ENCODE measurements at places on chromosomes 11 and 22.

DNA sequence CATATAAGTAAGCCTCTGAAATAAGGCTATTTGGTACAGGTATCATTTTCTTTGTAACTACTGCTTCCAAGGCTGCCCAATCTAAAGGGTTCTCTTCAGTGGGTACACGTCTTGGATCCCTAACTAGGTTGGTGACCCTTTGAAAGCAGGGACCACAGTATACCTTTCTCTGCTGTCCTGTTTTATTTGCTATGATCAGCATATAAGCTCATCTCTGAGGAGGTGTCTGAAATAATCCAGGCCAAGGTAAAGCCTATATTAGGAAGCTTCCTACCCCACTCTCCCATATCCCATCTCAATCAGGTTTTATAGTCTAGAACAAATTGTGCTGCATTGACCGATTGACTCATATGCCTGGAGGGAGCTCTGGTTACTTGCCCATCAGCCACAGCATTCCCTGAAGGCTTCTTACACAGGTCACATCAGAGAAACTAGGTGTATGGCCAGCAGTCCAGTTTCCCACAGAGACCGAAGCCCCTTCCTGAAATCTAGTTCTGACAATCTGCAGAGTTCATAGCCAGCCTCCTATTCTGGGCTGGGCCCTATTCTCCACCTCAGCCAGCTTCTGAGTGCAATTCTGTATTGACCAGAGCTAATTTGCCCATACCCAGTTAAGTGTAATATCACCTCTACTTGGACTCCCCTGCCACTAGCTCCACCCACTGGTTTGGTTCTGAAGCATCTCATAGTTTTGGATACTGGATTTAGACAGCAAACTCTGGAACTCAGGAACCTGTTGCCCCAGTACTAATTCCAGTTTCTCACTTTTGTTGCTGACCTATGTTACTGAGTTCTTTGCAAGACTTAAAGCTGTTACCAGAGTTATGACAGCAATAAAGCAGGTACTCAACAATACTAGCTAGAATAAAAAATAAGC lies 62.1 kb upstream of the ARHGAP20 start:
- DNase-seq = no peak

DNA sequence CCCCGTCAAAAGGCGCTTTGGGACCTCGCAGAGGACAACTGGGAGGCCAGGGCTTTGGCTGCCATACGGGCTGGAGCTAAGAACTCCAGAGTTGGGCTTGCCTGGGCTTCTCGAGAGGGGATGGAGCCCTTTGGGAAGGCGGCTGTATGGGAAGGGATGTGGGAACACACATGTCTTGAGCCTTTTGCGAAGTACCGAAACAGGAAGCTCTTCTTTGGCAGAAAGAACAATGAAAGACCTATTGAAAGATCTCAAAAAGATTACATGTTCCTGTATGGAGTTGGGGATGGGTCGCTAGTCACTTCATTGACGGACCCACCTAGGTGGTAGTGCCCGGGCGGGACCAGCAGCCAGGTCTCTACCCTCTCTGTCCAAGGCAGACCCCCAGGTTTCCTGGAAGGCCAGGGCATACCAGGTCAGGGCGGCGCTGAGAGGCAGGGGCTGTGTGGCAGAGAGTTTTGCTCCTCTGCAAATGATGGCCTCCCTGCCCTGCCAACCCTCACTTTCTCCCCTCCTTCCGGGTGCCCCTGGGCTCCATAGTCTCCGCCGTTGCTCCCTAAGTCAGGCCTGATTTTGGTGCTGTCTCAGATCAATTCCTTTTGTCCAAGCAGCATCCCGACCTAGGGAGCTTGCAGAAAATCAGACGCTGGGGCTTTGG lies 1.0 kb downstream of the ST14 start:
- DNase-seq = no peak

DNA sequence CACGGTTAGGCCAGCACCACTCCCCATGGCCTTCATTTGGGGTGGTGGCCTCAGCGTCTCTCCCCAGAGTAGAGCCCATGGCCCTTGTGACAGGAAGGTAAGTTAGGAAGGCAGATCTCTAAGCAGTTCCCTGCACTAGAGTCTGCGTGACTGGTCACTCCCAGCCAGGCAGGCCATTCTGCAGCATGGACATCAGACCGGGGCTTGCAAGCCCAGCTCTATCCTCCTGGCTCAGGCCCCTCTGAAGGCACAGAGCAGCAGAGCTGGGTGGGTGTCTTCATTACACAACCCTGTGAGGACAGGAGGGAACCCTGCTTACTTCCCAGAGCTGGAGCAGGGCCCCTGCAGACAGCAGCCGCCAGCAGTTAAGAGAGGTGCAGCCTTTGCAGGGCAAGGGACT lies 77.3 kb downstream of the PIWIL3 start:
- no peak for DNase-seq

- no peak for DNase-seq
Observed at GRCh38 chr22:40216041-40216756, 38.5 kb downstream of the TNRC6B start.

DNA sequence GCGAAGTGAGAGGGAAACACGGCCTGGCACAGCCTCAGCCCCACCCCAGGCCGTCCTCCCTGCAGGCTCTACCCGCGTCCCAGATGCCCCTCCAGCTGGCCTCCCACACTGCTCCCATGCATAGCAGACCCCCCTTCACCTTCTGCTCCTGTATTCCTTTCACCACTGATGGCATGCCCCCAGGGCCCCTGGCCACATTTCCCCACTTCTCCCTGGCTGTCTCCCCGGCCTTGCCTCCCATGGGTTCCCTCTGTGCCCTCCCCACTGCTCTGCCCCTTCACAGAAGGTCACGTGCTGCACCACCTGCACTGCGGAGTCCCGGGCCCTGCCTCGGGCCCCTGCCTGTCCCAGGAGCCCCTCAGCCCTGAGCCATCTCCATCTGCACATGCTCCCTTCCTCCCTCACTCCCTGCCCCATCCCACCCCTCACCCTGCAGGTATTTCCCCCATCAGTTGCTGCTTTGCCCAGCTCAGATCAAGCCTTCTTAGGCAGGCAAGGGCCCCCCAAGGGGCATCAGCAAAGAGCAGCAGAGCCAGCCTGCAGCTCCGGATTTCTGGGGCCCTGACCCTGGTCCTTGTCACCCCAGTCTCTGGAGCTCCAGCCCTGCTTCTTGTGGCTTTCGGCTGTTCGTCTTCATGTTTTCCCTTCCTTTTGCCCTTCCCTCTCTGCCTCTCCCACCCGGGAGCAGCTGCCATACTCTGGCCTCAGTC lies 46.4 kb downstream of the GAB4 start:
- no peak for DNase-seq

DNA sequence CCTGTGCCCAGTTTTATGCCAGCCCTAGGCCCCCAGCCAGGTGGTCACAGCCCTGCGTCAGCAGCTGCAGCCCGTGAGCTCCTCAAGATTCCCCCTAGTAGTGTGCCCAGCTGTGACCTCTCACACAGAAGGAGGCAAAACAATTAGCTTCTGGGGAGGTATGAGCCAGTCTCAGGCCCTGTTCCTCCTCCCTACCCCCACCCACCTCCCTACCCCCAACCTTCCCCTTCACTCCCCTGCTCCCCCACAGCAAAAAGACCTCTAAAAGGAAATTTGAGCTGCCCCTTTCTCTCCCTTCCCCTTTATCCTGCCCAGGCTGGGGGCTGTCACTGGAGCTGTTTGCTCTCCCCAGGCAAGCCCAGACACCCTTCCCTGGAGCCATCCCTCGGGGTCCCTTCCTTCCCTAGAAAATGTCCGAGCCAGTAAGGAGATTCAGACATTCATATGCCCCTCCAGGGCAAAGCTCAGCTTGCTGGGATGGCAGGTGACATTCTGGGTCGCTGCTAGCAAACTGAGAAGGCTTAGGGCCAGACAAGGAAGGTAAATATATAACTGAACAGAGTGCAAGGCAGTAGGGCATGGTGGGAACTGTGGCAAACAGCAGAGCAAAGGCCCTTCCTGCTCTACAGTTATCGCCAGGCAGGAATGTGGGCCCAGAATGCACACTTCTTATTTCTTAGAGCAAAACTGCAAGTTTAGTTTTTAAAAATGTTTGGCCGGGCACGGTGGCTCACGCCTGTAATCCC lies 300.2 kb downstream of the MN1 start:
- DNase-seq = no peak

DNA sequence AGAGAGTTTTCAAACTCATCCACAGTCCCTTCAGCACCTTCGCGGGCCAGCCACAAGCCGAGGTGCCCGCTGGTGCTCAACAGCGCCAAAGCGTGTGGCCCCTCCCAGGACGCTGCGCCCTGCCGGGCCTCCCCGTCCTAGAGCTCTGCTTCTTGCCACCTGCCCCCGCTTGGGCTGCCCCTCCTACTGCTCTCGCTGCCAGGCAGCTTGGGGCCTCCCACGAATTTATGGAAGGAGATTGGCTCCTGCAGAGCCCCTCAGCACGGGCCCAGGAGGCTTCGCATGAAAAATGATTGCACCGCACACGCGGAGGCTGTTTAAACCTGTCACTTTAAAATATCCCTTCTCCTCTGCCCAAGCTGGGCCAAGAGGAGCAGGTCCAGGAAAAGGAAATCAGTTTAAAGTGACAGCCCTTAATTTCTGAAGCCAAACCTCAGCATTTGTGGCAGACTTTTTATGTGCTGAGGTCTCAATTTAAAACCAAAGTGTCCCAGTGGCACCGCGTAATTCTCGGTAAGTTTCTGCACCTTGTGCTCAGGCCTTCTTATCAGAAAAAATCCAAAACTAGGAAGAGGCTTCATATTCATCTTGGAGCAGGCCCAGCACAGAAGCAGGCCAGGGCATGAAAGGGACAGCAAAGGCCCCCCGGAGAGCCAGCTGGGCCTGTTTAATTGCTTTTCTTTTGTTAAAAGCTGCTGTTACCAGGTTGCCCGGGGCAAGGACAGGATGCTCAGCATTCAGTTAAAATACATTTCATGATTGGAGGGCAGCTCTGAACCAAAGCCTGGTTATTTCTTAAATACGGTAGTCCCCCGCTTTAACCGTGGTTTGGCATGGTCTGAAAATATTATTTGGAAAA lies 303.6 kb downstream of the OPCML start:
- DNase-seq = no peak

GRCh38 chr22:20456064-20456721 lies 18.6 kb upstream of the SCARF2 start:
- DNase-seq = peak; percentile 52

- peak; percentile 77 for DNase-seq
Observed at GRCh38 chr11:76782531-76783293, 444 bp upstream of the TSKU start.

DNA sequence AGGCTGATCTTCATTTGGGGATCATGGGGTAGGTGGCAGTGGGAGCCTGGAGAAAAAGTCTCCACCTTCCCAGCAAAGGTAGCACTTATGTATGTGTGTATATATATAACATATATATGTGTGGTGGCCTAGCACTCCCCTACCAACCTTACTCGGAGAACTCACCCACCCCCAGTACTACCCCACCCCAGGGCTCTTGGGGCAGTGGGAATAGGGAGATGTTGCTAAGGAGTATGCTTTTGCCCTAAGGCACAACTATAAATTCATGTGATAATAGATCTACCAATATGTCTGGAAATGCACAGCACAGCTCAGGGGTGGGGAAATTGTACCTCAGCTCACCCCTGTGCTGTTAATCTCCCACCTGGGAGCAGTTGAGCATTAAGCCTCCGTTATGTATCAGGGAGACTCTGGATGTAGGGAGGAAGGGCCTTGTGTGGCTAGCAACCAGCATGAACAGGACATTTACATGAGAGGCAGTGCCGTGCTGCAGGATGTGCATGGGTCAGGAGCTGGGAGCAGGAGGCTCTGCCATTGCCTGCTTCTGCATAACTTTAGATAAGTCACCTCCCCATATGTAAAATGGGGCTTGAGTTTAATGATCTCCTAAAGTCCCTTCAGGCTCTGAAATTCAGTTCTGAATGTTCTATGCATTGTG lies 57.3 kb downstream of the C11orf91 start:
- DNase-seq = no peak

DNA sequence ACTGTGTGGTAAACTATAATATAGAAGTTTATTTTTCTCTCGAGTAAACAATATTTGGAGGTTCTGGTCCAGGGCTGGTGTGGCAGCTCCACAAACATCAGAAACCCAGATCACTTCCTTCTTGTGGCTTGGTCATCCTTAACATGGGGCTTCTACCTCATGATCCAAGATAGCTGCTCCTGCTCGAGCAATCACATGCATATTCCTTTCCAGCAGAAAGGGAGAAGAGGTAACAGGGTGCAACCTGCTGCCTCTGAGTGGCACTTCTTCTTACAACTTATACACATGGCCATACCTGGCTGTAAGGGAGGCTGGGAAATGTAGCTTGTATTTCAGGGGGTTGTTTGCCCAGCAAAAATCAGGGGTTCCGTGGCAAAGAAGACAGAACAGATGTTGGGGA lies 44.6 kb upstream of the SYT7 start:
- DNase-seq = no peak

DNA sequence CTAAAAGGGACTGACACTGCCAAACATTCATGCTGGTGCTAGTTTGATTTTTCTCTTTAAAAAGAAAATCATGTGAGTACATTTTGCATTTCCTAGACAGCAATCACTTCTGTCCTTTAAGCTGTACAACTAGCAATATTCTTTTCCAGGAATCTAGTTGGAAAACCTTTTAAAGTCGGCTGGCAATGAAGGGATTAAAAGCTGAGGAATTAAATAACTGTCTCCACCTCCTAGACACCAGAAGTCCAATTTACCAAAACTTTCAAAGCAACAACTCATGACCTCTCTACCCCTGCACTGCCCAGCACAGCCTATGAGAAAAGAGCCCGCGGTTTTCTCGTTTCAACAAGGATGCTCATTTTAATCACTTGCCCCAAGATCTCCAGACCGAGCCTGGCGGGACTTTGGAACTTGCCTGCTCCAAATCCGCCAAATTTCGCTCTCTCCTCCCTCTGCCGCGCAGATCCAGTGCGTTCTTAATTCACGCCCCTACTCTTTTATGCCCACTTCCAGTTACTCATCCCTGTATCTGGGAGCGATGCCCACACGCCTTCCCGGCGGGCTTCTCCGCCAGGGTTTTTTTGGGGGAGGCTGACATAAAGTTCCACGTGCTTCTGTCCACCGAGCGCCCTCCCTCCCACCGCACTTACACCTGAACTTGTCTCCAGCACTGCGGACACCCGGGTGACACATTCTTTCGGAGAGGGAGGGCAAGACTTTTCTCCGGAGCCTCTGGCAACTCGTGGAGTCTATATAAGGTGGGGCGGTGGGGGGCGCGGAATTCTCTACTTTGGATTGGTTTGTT lies 2.5 kb downstream of the MPPED2 start:
- no peak for DNase-seq

- DNase-seq = no peak
Observed at GRCh38 chr22:41478891-41479521, 10.1 kb downstream of the ACO2 start.

GRCh38 chr11:14370496-14370895 lies 11.5 kb upstream of the RRAS2 start:
- no peak for DNase-seq

GRCh38 chr11:75200051-75200450 lies 40.5 kb upstream of the TPBGL start:
- DNase-seq = no peak

Measured in KG1 (cell line).